ENCODE measurements at places on chromosomes 5 and 9.

DNA sequence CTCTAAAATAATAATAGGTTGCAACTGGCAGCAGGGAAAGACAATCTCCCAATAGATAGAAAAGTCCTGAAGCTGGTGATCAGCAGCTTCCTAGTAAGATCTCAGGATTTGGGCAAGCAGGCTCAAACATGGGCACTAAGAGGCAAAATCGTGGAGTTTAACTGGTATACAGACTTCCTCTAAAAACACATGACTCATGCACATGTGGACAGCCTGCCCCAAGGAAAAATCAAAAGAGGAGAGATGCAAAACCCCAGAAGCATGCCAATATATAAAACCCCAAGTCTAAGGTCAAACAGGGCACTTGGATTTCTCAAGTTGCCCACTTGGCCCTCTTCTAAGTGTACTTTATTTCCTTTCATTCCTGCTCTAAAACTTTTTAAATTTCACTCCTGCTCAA is 62.8 kb downstream of the CDKN2A start:
- no peak for ATAC-seq

DNA sequence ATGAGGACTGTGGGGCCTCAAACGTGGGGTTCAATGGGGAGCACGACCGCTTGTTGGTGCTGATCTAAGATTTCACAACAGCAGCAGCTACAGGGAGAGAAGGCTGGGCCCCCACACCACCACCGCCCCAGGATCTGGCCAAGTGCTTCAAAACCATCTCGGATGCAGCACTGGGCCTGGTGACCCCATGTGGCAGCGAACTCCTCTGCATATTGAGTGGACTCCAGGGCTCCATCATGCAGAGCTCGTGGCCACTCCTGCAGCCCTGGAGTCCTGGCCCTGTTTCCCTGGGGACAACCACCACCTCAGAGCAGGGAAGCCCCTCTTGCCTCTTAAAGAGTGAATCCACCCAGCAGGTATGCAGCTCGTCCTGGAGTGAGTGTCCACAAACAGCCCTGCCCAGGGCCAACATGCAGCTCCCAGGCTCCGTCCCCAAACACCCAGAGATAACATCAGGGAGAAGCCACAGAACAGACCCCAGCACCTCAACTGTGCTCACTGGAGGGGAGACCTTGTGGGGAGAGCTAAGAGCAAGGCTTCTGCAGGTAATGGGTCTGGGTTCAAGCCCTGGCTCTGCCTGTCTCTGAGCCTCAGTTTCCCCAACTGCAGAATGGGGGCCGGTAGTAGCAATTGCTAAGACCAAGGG is 103.1 kb upstream of the SARDH start:
- ATAC-seq: no peak

DNA sequence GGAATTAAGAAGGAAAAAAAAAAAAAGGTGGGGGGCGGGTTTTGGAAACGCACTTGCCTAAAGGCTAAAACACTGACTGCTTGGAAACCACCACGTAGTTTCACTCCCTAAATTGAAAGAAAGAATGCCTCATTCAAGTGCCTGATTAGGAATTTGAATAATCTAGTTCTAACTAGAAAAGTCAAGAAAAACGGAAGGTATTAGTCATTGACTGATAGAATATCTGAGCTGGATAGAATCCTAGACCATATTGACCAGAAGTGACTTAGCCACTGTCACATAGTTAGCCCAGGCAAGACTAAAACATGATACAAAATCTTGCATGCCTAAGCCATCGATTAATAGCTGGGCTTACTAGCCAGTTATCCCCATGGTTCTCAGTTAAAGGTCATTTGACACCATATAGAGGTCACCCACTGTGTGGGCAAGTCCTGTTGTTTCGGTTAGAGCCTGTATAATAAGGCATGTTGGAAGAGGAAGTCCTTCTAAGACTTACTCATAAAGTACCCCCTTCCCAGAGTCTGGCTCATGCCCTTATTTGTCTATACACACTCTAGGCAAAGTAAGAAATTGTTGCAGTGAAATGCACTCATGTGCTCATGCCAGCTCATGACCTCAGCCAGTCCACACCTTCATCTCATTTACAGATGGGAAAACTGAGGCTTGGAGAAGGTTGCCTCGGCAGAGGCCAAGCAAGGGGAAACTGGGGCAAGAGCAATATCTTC is 40.2 kb downstream of the SH3RF2 start:
- peak; percentile 32 for ATAC-seq

DNA sequence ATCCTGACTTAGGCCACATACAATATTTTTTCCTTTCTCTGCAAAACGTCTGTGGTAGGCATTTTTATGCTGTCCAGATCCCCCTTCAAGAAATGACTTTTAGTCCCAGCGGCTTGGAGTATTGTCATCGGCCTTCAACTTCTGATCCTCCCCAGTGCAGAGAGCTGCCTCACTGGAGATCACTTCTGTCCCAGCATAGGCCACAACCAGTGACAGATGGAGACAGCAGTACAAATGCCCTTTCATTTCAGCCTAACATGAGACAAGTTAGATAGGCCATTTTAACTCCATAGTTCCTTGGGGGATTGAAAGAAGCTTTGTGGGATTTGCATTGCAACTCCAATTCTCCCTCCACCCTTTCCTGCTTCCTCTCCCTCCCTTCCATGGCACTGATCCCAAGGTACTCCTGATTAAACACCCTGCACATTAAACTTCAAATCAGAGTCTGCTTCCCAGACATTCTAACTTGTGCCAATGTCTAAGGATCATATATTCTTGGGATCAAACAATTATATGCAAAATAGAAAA is 3.2 kb upstream of the MAMDC2 start:
- ATAC-seq: no peak

- peak; percentile 88 for ATAC-seq
Observed at GRCh38 chr5:68424799-68425537, 209.4 kb downstream of the PIK3R1 start.

GRCh38 chr5:151499501-151500035 is 52.2 kb downstream of the SLC36A1 start:
- ATAC-seq: no peak

DNA sequence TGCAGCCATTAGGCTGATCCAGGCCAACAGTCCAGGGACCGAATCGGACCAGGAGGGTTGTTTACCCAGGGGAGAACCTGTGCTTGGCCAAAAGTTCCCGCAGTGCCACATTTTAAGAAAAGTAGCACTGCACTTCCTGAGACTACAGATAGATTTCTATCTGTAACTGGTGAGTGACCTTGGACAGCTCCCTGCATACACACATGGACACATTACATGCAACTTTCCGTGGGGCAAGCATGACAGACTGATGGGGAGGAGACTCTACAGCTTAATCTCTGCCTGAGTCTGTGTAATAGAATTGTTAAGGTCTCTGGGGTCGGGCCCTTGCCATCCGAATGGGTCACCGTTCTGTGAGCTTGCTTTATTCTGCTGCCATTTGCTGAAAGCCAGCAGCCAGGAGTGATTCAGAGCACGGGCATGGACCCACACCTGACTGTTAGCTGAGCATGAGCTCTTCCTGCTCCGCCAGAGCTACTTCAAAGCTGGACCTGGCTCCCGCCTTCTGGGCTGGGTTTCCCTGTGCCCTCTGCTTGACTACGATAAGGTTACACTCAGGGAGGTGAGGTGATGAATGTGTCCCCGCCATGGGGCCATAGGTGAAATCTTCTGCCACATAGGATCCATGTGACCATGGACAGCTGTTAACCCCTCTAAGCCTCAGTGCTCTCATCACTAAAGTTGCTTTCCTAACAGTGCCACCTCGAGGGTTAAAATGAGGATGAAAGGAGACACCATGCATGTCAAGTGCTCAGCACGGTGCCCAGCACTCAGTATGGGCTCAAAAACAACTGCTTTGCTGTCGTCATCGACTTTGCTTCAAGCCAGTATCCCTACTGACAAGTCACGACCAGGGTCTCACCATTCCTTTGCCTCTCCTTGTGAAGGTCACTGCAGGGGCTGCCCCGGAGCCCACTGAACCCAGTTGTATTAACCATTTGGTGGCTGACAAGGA is 200.0 kb downstream of the MELK start:
- no peak for ATAC-seq

DNA sequence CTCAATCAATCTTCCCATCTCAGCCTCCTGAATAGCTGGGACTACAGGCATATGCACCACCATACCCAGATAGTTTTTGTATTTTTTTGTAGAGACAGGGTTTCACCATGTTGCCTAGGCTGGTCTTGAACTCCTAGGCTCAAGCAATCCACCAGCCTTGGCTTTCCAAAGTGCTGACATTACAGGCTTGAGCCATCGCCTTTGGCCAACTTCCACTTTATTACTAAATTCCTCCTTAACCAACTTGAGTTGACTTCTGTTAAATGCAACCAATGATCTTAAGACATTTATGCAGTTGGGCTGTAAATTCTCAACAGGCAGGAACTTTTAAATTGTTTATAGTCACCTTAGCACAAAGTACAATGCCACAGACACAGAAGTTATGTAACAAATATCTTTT is 2.8 kb downstream of the LARS1 start:
- ATAC-seq: no peak

DNA sequence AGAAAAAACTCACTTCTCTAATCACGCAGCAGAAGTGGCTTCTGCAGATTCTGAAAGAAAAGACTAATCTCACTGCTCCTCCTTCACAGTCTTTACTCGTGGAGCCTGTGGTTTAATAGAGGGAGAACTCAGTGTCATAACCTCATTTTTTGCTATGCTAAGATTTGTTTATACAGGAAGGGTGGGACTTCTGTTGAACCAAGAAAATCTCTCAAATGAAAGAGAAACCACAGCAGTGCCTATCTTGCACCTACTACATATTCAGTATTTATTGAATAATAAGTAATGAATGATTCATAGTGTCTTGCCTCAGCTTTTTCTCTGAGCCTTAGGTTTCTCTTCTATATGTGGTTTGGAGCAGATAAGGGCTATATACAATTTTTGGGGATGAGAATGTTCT is 136.1 kb upstream of the DMAC1 start:
- ATAC-seq: peak; percentile 97

GRCh38 chr5:173643964-173644363 is 27.5 kb upstream of the BOD1 start:
- no peak for ATAC-seq

GRCh38 chr9:115138151-115138550 is 20.2 kb upstream of the TNC start:
- no peak for ATAC-seq

DNA sequence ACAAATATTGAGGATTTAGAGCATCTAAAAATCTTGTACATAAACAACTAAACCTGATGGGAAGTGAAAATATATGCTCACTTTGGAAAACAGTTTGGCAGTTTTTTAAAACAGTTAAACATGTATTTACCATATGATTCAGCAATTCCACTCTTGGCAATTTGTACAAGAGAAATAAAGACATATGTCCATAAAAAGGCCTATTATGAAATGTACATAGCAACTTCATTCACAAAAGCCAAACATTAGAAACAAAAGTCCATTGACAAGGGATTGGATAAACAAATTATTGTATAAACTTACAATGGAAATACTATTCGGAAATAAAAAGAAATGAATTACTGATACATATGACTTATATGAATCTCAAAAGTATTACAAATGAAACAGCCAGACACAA is 196.2 kb upstream of the SLC24A2 start:
- no peak for ATAC-seq

GRCh38 chr5:94856257-94856800 is 237.9 kb downstream of the SLF1 start:
- ATAC-seq: no peak

DNA sequence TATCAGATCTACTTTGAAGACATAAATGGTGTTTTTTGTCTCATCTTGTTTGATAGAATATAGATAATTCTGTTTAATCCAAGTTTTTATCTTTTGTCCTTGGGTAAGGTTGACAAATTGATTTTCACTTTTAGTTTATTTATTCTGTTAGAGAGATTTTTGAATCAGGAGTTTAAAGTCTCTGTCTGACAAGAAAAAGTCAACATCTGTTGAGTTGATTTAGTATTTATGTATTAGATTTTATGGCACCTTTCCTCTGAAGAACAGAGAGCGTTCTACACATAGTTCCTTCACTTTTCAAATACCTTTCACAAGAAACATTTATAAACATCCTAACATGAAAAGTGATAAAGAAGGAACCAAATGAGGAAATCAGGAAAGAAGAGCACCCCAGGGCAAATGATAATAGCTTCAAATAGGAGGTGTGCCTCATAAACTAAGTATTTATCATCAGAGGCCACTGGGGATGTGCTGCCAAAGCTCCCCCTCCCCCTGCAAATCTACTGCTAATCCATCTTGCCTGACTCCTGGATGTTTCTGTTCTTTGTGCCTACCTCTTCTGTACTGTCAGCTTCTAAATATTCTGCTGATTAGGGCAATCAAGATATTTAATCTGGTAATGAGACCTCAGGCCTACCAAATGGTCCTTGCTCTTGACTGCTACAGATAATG is 457.7 kb upstream of the CHD1 start:
- ATAC-seq: no peak

DNA sequence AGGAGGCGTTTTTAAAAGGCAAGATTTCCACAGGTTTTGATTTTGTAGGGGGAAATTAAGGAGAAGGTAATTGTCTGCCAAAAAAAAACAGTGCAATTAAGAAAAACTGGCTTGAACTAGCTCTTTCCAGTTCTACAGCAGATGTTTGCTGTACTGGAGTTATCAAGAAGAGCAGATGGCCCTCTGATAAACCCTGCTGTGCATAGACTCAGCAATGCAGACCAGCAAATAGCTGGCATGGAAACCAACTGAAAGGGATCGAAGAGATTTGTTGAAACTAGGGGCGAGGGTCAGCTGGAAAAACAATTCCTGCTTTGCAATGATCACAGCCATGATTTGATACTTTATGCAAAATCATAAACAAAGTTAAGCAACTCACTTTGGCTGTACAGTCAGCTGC is 17.8 kb upstream of the BHMT start:
- no peak for ATAC-seq

DNA sequence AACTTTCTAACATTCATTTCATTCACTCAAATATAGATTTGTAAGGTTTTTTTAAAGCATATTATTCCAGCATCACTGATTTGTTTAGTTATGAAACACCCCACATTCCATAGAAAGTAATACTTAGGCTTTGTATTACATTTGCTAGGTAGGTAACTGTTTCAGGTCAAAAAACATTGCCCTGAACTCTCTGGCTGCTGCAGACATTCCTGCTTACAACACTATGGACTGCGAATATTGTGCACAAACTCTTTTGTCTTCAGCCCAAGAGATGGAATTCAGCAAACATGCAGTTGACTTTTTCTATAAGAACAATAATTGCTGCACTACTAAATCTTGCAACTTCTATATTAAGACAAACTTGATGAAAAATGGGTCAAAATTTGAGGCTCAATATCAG is 301.0 kb downstream of the ARL15 start:
- no peak for ATAC-seq

GRCh38 chr5:41356786-41357185 is 143.5 kb upstream of the C6 start:
- no peak for ATAC-seq

- ATAC-seq: no peak
Observed at GRCh38 chr9:79353856-79354520, 217.8 kb upstream of the TLE4 start.

- ATAC-seq: no peak
Observed at GRCh38 chr9:694092-694402, 147.4 kb upstream of the DMRT1 start.

GRCh38 chr5:113337515-113338415 is 97.0 kb downstream of the TSSK1B start:
- no peak for ATAC-seq
